Stimulated activated naive B cell treated with anti-CD40 and anti-IgM and Interleukin-4, amounts not matched to agents 10 μg/mL and 1 μg/mL and 100 μg/mL, for 72 hours (primary cell): ENCODE measurements at places on chromosomes 4 and X.

DNA sequence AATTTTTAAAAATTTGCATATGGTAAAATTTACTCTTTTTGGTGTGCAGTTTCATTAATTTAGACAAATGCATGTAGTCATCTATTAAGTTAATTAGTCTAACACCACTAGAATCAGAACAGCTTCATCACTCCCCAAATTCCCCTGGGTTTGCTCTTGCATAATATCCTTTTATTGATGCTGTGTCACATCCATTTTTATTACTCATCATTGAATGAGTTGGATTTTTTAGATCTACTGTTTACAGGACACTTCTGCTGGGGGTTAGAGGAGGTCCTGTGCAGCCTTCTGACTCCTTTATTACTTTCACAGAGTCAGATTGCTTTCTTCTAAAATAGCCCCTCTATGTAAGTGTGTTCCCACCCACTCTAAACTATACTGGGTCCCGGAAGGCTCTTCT lies 65.9 kb downstream of the MTHFD2L start:
- no peak for DNase-seq

GRCh38 chrX:95058815-95059214 lies 1384.8 kb downstream of the FAM133A start:
- DNase-seq = no peak

DNA sequence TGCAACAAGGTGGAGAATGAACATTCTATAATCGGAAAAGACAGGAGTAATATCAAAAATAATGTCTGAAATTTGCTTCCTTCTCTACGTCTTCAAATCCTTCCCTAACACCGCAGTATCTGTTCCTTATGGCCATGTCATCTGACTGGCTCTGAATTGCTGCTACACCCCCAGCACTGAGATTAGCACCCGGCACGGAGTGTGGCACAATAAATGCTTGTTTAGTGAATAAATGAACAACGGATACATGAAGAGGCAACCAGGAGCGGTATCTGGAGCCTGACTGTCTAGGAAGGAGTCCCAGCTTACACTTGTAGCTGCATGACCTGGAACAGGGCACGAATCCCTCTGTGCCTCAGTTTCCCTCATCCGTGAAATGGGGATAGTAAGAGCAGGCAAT lies 164.3 kb downstream of the AFAP1 start:
- DNase-seq = no peak

DNA sequence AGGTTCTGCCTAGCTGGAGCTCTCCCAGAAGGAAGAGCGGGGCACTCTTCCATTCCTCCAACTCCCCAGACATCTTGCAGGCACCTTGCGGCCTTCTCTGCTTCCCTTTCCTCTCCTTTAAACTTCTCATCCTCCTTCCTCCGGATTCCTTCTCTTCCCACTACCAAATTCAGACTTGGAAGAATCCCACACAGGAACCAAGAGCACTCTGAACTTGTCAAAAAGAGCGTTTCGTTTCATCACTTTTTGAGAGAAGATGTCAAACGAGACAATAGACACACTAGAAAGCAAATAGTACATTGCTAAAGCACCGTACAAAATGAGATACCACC lies 512 bp upstream of the UCP1 start:
- no peak for DNase-seq

GRCh38 chr4:186946136-186946535 lies 222.5 kb upstream of the FAT1 start:
- DNase-seq = no peak

DNA sequence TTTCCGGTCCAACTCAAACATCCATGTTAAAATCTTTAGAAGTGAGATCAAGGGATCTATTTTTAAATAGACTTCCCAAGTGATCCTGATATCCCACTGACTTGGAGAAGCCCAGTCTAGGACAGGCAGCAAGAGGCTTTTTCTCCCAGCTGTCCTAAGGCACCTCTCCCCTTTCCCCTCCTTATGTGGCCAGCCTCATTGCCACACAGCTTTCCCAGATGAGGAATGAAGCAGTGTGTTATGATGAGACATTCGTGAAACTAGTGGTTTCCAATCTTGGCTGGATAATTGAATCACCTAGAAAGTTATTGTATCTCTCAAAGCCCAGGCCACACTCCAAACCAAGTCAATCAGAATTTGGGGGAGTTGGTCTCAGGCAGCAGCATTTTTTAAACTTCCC lies 16.8 kb upstream of the HSD17B13 start:
- no peak for DNase-seq

GRCh38 chrX:140389331-140389730 lies 115.5 kb downstream of the SOX3 start:
- no peak for DNase-seq

GRCh38 chrX:107706309-107706708 lies 69.3 kb downstream of the TSC22D3 start:
- DNase-seq = no peak

- DNase-seq = no peak
Measured at GRCh38 chr4:3849140-3849539, 83.0 kb downstream of the ADRA2C start.

DNA sequence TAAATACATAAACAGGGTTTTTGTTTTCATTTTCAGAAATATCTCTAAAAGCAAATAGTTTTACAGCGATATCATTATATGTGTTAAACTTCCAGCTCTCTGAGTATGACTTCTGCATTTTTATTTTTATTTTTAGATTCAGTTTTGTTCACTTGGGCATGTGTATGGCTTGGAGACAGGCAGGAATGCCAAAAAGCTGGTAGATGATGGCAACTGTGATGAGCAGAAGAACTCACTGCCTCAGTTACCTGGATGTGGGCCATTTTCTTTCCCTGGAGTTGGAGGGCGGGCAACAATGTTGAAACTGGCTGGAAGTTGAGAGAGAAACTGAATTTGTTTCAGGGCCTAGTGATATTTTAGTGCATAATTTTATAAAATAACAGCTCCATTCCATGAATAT lies 266.4 kb downstream of the ARHGAP24 start:
- DNase-seq = no peak

GRCh38 chr4:7661846-7662506 lies 227.2 kb upstream of the PSAPL1 start:
- DNase-seq = no peak

GRCh38 chr4:124650614-124651013 lies 61.9 kb downstream of the ANKRD50 start:
- no peak for DNase-seq

DNA sequence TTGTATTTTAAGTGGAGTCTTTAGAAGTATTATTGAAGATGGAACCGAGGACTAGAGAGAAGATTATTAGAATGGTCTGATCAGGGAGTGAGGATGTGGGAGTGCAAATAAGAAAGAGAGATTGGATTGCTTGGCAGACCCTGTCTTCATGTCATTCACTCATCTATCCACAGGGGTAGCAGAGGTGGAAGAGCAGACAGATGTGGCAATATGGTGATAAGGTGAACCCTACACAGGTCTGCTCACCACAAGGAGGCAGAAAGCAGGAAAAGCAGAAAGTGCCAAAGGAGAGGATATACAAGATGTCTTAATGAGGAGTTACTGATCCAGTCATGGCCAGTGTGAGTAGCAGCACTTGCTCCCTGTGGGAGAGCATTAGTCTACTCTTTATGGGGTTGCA lies 129.4 kb downstream of the MAGEE2 start:
- DNase-seq = no peak

DNA sequence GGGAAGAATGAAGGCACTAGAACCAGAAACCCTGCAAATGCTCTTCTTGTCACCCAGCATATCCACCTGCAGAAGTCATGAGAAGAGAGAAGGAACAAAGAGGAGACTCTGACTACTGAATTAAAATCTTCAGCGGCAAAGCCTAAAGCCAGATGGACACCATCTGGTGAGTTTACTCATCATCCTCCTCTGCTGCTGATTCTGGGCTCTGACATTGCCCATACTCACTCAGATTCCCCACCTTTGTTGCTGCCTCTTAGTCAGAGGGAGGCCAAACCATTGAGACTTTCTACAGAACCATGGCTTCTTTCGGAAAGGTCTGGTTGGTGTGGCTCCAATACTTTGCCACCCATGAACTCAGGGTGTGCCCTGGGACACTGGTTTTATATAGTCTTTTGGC lies 181.7 kb downstream of the AR start:
- no peak for DNase-seq
